ENCODE measurements at places on chromosomes 13 and 19. TPM values are rescaled to one million over a fixed set of nuclear protein-coding genes. Genes with fewer than 3 reads are reported as not detected.

DLEU7 gene
- 11.6 TPM for total RNA-seq

ZNF98 gene
- not detected for total RNA-seq

CGB5 gene
- total RNA-seq, result not detected

NFIX gene
- 1.2 TPM for total RNA-seq

PABPC3 gene
- total RNA-seq, result 1.2 TPM

NLRP4 gene
- total RNA-seq, result 0.19 TPM

SH2D3A gene
- 25.6 TPM for total RNA-seq

RYR1 gene
- 17.3 TPM for total RNA-seq

DNAJB1 gene
- 53.3 TPM for total RNA-seq

IZUMO2 gene
- not detected for total RNA-seq

ZNF229 gene
- 4.0 TPM for total RNA-seq

ZNF835 gene
- 1.7 TPM for total RNA-seq

NAPSA gene
- total RNA-seq, result 0.14 TPM

MBD3L3 gene
- not detected for total RNA-seq

CD22 gene
- 0.12 TPM for total RNA-seq

OR7A5 gene
- total RNA-seq, result not detected

PEG3 gene
- not detected for total RNA-seq

Data from GM23338 (cell line).